Effector memory CD4-positive, alpha-beta T cell (primary cell): ENCODE measurements at places on chromosomes 11 and 22.

DNA sequence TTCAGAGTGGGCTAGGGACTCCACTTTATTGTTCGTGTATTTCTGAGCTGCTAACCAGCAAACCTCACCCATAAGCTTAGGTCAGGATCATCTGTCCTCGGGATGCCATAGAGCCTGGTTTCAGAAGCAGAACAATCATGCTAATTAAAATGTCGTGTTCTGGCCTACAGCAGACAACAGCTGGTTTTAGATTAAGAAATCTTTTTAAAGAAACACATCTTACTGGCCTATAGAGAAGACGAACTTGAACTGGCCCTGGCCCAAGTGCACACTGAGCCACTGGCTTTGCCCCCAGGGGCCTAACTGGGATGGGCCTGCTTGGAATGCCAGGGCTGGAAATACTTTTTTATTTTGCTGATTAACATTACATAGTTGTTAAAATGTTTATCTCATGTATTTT, 63.2 kb downstream of the ALX4 start:
- DNase-seq, result no peak

DNA sequence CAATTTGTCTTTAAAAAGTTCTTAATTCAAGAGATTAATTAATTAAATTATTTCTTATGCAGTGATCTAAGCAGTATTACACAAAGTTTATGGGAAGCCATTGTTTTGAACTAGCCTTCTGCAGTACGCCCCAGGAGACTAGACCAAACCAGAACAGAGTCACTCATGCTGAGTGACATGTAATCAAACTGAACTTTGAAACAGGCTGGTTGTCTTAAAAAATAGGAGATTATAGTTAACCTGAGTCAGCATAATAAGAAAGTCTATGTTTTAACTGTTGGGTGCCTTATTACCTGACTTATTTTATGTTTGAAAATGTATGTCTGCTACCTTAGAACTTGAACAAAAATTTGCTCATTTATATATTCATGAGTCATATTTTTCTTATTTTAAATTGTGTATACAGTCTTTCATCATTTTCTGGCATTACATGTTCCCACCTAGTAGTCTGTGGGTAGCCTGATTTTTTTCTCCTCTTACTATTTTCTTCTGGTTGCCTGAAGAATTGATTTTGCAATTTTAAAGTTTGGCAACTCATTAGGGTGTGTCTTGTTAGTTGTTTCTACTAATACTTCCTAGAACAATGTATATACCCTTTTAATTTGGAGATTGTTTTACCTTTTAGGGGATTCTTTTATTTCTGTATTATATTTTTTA, 161.4 kb downstream of the AASDHPPT start:
- DNase-seq, result no peak

DNA sequence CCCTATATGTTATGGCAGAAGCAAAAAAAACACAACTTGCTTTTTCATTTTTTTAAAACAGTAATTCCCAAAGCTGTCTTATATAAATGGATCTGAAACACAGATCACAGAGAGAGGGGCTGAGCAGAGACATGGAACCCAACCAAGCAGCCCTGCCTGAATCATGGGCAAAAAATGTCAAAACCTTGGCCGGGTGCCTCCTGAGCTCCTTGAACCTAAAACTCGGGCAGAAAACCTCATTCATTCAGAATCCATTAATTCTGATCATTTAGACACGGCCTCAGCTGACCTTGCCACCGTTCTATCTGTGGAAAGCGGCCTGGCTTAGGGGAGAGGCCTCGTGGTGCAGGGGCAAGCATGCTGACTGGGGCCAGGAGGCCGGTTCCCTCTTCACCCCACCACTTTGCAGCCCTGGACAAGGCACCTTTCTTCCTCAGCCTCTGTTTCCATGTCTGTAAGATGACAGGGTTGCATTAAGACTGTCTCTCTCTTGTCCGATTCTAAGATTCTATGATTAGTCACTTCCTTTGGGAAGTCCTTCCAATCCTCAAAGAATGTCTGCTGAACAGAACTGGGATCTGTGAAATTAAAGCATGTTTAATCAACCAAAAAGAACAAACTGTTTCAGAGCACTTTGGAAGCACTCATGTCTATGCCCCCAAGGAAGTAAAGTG, 26.0 kb downstream of the TENM4 start:
- DNase-seq, result no peak

GRCh38 chr22:49701380-49702067, 126.1 kb downstream of the BRD1 start:
- no peak for DNase-seq

DNA sequence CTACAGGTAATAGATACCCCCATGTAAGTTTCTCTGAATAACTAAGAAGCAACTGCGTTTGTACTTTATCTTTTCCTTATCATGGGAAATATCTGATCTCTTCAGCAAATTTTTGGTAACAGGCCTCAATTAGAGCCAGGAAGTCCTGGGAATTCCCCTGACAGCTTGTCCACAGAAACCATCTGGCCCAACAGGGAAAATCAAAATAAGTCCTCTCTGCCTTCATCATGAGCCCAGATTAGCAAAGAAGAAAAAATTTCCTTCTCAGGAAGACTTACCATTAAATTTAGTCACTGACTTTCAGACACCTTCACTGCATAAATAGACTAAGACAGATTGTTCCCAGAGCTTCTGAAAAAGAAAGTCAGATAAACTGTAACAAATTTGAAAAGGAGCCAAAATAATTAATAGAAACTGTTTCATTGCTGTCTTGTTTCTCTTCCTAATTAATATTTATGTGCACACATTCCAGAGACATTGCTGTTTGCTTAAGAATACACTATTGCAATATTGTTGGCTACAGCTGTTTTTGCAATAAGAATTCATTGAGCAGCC, 278.1 kb upstream of the FAT3 start:
- DNase-seq, result no peak

DNA sequence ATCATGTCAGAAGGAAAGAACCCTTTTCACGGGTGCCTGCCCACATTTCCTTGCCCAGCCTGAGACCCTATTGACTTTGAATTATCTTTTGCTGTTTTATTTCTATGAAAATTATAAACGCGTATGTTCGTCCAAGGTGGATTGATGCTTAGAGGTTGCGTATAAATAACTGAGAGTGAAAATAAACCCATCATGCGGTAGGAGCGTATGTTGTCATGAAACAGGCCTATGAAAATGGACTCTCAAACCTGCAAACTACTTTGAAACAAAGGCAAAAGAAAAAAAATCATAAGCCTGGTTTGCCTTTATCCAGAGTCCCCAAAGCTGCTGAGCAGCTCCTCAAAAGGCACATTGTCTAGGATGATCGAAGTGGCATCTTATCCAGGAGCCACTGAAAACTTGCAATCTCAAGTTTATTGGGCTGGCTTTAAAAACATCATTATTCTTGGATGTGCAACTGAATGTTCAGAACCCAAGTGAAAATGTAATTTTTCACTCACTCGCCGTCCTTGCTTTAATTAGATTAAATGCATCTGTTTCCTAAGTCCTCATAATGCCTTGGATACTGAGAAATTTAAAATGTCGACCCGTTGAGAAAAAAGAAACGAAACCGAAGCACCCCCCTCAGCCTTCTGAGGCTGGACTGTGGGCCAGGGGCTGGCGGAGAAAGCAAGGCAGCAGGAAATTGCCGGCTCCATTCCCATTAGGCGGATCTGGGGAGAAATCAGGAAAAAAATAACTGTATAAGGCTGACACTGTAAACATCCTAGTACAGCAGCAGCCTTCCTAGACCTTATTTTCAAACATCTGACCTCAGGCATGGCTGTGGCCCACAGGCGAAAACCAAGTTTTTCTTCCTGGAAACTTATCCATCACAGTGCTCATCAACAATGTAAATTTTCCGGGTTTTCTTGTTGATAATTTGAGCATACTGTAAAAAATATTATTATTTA, 82.9 kb upstream of the PPARA start:
- no peak for DNase-seq

GRCh38 chr22:48500471-48501230, 1327.0 kb downstream of the BRD1 start:
- DNase-seq, result no peak

- no peak for DNase-seq
Measured at GRCh38 chr11:10625982-10626311, 57.5 kb upstream of the LYVE1 start.

DNA sequence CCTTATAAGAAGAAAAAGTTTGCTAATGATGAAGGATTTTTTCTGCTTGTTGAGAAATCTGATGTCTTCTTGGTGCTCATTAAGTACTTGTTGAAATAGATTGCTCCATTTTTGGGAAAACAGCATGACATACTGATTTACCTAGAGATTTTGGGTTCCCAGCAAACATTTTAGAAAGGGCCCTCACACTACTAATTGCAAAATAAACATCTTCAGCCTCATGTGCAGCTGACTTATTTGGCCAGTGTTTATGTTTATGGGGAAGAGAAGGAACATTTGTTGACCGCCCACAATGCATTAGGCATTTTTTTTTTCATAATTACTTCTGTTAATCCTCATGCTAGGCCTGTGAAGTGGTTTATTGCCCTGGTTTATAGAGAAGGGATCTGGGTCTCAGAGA, 40.1 kb downstream of the LDLRAD3 start:
- DNase-seq, result no peak

- DNase-seq, result no peak
Measured at GRCh38 chr11:116226731-116227130, 546.1 kb downstream of the BUD13 start.

DNA sequence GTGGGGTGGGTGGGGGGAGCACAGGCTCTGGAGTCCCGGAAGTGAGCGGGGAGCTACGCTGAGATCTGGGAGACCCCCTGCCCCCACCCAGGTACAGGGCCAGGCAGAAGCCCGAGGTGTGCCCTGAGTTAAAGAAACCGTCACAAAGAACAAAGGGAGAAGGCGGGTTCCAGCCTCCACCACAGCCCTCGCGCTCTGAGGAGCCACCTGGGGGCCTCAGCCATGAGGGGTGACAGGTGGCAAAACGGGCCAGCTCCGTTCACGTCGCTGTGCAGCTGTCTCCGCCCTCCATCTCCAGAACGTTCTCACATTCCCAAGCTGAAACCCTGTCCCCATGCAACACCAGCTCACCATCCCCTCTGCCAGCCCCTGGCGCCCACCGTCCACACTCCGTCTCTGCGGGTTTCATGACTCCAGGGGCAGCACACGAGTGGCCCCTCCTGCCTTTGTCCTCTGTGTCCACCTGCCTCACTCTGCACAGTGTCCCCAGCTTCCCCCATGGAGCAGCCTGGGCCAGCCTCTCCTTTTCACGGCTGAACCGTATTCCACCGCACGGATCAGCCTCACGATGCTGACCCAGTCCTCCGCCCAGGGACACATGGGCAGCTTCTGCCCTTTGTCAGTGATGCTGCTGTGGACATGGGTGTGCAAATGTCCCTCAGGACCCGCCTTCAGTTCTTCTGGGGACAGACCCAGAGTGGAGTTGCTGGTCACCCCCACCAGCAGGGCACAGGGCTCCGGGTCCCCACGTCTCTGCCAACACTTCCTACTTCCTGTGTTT, 1.7 kb upstream of the MUC5B start:
- DNase-seq, result no peak

DNA sequence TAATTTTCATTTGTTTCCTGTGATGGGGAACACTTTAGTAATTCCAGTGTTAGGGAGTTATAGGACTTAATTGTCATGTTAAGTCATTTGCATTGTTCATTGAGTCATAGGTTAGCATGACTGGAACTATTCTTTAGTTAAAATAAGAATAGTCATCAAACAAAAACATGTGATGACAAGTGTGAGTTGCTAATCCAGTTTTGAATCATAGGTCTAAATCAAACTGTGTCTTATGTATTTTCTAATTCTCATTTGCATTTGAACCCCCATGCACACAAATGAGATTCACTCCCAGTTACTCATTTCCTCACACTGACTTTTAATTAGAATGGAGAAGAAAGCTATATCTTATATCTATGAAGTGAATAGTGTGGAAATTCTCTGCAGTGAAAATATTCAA, 405.6 kb downstream of the LRRC4C start:
- DNase-seq, result no peak

- no peak for DNase-seq
Measured at GRCh38 chr11:73236854-73237253, 18.8 kb downstream of the P2RY2 start.

GRCh38 chr11:117181586-117182550, 3.3 kb downstream of the SIDT2 start:
- DNase-seq, result no peak

- DNase-seq, result no peak
Measured at GRCh38 chr22:48299124-48299523, 1528.5 kb downstream of the BRD1 start.

- no peak for DNase-seq
Measured at GRCh38 chr11:20226933-20227332, 66.7 kb upstream of the DBX1 start.

GRCh38 chr11:70603756-70604211, 205.5 kb downstream of the CTTN start:
- DNase-seq, result no peak

DNA sequence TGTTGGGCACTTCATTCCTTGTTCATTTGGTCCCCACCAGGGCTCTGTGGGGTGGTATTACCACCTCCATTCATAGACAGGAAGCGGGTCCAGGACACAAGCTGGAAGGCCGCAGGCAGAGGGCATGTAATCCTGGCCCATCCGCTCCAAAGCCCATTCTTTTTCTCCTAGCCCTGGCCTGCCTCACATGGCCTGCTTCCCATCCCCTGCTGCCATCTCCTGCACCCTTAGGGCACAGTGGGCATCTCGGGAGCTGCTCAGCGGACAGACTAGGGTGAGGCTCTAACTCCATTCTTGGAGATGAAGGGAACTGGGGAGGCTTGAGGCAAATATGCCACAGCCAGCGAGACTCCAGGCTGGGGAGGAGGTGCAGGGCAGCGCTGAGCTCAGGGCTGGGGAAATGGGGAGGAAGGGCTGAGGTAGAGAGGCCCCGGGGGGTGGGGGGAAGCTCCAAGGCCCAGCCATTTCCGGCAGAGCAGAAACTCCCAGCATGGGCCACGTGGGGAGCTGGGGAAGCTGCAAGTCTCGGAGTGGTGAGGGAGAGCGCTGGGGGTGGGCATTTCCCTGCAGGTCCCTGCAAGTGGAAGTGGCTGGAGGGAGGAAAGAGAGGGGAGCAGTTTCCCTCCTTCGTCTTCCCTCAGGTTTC, 14.3 kb upstream of the BCL9L start:
- no peak for DNase-seq

DNA sequence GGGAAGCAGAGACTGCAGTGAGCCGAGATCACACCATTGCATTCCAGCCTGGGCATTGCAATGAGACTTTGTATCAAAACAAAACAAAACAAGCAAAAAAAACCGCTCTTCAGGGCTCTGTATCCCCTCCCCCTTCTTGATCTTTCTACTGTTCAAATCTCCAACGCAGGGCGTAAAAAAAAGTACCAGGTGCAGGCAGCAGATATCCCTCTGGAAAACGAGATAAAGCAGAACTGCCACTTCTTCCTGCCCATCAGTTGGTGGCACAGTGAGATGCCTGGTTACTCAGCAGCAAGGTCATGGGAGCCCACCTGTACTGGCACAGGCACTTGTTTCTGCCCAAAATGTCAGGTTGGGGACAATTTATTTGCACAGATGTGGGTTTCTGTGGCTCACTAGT, 11.2 kb downstream of the CCS start:
- DNase-seq, result no peak

GRCh38 chr11:79675081-79675480, 234.3 kb upstream of the TENM4 start:
- no peak for DNase-seq

GRCh38 chr11:45817191-45817590, 12.2 kb downstream of the SLC35C1 start:
- no peak for DNase-seq
